ENCODE measurements at places on chromosomes 3 and 15.

DNA sequence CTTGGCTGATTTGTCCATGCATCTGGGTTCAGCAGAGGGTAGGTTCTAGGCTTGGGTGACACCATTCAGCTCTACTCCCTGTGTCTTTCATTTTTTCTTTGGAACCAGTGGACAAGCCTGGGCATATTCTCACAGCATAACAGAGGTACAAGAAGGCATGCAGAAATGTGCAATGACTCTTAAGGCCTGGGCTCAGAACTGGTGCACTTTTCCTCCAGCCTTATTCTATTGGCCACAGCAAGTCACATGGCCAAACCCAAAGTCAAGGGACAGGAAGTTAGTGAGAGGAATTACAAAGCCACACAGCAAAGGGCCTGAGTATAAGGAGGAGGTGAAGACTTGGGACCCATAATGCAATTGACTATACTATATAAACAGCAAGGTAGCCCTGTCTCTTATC, 200.9 kb upstream of the CTDSPL start:
- no peaks in the 10 kb centered on the region for H3K27me3 ChIP-seq
- H3K4me1 ChIP-seq, result no peaks in the 10 kb centered on the region
- no peaks in the 10 kb centered on the region for H3K36me3 ChIP-seq

GRCh38 chr3:29486096-29486495, 205.2 kb downstream of the RBMS3 start:
- no peaks in the 10 kb centered on the region for H3K36me3 ChIP-seq
- no peaks in the 10 kb centered on the region for H3K27me3 ChIP-seq
- H3K4me3 ChIP-seq, result no peak overlapping the region
- H3K4me1 ChIP-seq, result no peaks in the 10 kb centered on the region
- H3K27ac ChIP-seq, result no peak overlapping the region

- peak; percentile 87 for DNase-seq
- no peak overlapping the region for H3K27ac ChIP-seq
- peaks cover 3% of the 10 kb centered on the region for H3K4me1 ChIP-seq
- no peak overlapping the region for H3K4me3 ChIP-seq
- H3K27me3 ChIP-seq, result peaks cover 10% of the 10 kb centered on the region
Measured at GRCh38 chr3:134378384-134378783, 4.1 kb upstream of the AMOTL2 start.

DNA sequence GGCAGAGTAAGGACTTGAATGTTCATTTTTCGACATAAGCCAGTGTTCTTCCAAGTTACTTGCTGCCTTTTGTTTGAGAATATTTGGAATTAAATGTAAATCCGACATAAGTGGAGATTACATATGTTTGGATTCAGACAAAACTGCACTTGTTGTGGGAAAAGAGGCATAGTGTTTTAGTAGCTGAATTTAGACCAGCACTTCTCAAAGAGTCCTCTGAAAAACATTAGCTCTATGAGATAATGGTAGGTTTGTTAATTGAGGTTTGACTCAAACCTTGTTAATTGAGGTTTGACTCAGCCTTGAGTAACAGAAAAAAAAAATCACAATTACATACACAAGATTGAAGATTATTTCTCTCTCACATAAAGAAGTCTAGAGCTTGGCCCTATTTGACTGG, 132.5 kb downstream of the NSUN3 start:
- no peak for DNase-seq
- no peak overlapping the region for H3K27ac ChIP-seq
- peaks cover 17% of the 10 kb centered on the region for H3K36me3 ChIP-seq
- H3K27me3 ChIP-seq, result no peaks in the 10 kb centered on the region
- no peak overlapping the region for H3K4me3 ChIP-seq

- no peaks in the 10 kb centered on the region for H3K4me1 ChIP-seq
- H3K36me3 ChIP-seq, result no peaks in the 10 kb centered on the region
- H3K27me3 ChIP-seq, result no peaks in the 10 kb centered on the region
- DNase-seq, result no peak
Measured at GRCh38 chr3:13109516-13109915, 36.3 kb upstream of the IQSEC1 start.

DNA sequence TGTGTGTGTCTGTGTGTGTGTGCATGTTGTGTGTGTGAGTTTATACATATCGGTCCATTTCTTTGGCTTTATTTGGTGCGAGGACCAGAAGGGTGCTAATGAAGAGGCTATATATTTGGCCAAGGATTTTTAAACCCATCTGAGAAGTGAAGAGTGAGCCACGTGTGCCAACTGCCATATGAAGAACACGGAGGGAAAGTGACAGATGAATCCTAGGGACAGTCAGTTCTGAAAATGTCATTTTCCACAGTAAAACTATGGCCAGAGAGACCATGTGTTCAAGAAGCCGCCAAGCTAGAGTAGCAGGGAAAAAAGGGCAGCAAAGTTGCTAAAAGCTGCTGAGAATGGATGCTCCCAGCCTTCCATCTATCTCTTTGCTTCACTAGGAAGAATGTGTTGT, 297.3 kb upstream of the LMCD1 start:
- H3K4me1 ChIP-seq, result no peaks in the 10 kb centered on the region
- H3K27me3 ChIP-seq, result no peaks in the 10 kb centered on the region
- no peak overlapping the region for H3K27ac ChIP-seq

DNA sequence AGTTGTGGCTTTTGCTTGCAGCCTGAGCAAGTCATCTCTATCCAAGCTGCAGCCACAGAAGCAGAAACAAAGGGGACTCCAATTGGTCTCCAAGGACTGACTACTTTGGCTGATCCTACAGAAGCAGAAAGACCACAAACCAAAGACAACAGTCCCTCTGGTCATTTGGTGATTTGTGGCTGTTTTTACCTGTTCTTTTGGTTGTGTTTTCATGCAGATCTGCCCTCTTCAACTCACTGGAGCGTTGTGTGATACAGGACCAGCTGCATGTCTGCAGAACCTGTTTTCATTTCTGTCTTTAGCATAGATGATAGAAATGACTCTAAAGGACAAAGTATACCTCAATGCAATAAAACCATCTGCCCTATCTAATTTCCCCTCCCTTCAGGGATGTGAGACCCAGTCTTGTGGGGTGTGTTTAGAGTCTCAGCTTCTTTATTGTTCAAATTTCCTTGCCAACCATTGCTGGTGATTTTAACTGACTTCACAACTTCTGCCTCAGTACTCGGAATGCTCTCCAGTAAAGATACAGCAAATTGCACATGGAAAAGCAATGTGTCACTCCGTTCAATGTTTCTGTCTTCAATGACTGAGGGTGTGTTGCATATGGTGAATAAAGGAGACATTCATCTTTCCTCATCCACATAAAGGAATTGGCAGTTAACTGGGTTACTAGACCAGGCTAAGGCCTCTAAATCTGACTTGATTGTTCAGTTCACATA, 48.9 kb upstream of the SLC7A14 start:
- no peaks in the 10 kb centered on the region for H3K4me1 ChIP-seq
- H3K27ac ChIP-seq, result no peak overlapping the region
- no peak for DNase-seq
- H3K36me3 ChIP-seq, result no peaks in the 10 kb centered on the region

GRCh38 chr3:120147072-120147871, 53.0 kb upstream of the GSK3B start:
- peak; percentile 41 for DNase-seq
- no peaks in the 10 kb centered on the region for H3K27me3 ChIP-seq
- H3K27ac ChIP-seq, result no peak overlapping the region
- H3K4me1 ChIP-seq, result peaks cover 7% of the 10 kb centered on the region
- H3K36me3 ChIP-seq, result no peaks in the 10 kb centered on the region
- H3K4me3 ChIP-seq, result no peak overlapping the region

DNA sequence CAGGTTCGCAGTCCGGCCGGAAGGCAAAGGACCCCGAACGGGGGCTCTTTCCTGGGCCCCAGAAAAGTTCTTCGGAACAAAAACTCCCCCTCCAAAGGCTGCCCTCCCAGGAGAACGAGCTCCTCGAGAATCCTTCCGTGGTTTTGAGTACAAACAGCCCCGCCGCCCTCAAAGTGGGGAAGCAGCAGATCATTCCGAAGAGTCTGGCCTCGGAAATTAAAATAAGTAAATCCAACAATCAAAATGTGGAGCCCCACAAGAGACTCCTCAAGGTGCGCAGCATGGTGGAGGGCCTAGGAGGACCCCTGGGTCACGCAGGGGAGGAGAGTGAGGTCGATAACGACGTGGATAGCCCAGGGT, 1.3 kb downstream of the ARHGEF26 start:
- no peaks in the 10 kb centered on the region for H3K4me1 ChIP-seq
- no peak for DNase-seq
- no peaks in the 10 kb centered on the region for H3K36me3 ChIP-seq
- no peak overlapping the region for H3K27ac ChIP-seq
- H3K27me3 ChIP-seq, result peaks cover 6% of the 10 kb centered on the region
- H3K4me3 ChIP-seq, result peak overlapping the region; percentile 85

DNA sequence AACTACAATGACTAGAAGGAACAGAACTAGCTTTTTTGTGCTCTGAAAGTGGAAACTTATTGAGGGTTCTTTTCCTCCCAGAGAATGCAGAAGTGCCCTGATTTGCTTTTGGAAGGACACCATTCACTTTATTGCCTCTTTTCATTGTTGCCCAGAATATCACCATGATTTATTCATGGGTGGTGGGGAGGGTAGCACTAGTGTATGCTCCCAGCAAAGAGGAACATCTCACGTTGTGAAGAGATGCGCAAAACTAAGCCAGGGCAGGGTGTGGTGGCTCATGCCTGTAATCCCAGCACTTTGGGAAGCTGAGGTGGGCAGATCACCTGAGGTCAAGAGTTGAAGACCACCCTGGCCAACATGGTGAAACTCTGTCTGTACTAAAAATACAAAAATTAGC, 31.4 kb downstream of the FLNB start:
- H3K4me1 ChIP-seq, result peaks cover 38% of the 10 kb centered on the region
- H3K27me3 ChIP-seq, result no peaks in the 10 kb centered on the region
- no peak overlapping the region for H3K27ac ChIP-seq
- H3K4me3 ChIP-seq, result no peak overlapping the region
- no peak for DNase-seq

GRCh38 chr15:24919446-24919845, 35.3 kb upstream of the SNRPN start:
- peaks cover 12% of the 10 kb centered on the region for H3K36me3 ChIP-seq
- peak; percentile 40 for DNase-seq
- H3K4me3 ChIP-seq, result peak overlapping the region; percentile 38
- H3K27me3 ChIP-seq, result no peaks in the 10 kb centered on the region
- H3K4me1 ChIP-seq, result peaks cover 2% of the 10 kb centered on the region

GRCh38 chr3:37189109-37189508, 14.7 kb upstream of the LRRFIP2 start:
- H3K36me3 ChIP-seq, result no peaks in the 10 kb centered on the region
- no peak for DNase-seq
- H3K27me3 ChIP-seq, result no peaks in the 10 kb centered on the region
- no peak overlapping the region for H3K27ac ChIP-seq

DNA sequence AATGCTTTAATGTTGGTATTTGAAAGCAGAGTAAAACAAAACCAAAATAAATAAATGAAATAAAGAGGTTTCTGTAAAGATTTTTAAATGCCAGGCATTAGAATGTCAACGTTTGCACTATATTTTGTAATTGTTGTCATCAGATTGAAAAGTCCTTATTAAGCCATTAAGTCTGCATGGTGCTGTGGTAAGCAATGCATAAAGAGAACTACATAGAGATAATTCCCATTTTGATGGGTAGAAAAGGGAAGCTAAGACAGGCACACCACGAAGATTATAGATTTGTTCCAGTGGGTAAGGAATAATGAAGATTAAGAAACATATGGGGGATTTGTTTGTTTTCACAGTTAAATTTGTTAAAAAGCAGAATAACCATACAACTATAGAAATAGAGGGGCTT, 52.5 kb upstream of the PPARG start:
- H3K36me3 ChIP-seq, result peaks cover 4% of the 10 kb centered on the region
- no peak overlapping the region for H3K4me3 ChIP-seq
- H3K27me3 ChIP-seq, result no peaks in the 10 kb centered on the region
- DNase-seq, result no peak

DNA sequence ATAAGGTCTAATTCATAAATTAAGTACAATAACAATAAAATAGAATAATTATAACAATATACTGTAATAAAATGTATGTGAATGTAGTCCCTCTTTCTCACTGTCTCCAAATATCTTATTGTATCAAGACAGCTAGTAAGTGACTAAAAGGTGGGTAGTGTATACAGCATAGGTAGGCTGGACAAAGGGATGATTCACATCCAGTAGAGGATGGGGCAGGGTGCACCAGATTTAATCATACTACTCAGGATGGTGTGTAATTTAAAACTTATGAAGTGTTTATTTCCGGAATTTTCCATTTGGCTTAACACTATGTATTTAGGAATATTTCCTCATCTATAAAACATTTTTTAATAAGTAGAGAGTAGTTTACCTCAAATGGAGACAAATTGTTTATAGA, 876.1 kb upstream of the CADM2 start:
- peaks cover 30% of the 10 kb centered on the region for H3K36me3 ChIP-seq
- no peaks in the 10 kb centered on the region for H3K4me1 ChIP-seq
- no peak for DNase-seq
- no peak overlapping the region for H3K4me3 ChIP-seq
- no peaks in the 10 kb centered on the region for H3K27me3 ChIP-seq

DNA sequence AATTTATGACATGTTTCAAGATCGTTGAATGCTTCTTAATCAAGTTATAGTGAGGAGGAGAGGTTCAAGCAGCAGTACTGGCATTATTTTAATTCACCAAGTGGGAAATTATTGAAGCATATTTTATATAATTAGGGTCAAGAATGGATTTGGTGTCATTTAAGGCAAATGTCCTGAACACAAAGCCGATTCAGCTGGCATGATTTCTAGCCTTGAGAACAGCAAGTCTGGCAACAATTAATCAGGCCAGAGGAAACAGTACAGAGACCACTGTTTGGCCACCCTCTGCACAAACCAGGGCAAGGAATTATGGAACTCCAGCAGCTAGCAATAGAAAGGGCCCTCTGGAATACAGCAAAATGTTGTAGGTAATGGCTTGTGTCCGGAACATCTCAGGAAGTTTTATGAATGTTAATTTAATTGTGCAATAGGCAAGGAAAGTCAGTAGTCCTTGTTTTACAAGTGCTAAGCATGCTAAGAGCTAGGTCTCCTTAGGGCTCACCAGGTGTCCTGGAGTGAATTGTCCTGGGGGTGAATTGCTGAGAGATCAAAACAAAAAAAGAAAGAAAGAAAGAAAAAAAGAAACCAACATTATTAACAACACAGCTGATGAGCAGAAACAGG, 38.7 kb upstream of the SNRK start:
- H3K4me1 ChIP-seq, result no peaks in the 10 kb centered on the region
- H3K36me3 ChIP-seq, result no peaks in the 10 kb centered on the region
- H3K4me3 ChIP-seq, result no peak overlapping the region
- H3K27ac ChIP-seq, result no peak overlapping the region
- H3K27me3 ChIP-seq, result no peaks in the 10 kb centered on the region
- no peak for DNase-seq

DNA sequence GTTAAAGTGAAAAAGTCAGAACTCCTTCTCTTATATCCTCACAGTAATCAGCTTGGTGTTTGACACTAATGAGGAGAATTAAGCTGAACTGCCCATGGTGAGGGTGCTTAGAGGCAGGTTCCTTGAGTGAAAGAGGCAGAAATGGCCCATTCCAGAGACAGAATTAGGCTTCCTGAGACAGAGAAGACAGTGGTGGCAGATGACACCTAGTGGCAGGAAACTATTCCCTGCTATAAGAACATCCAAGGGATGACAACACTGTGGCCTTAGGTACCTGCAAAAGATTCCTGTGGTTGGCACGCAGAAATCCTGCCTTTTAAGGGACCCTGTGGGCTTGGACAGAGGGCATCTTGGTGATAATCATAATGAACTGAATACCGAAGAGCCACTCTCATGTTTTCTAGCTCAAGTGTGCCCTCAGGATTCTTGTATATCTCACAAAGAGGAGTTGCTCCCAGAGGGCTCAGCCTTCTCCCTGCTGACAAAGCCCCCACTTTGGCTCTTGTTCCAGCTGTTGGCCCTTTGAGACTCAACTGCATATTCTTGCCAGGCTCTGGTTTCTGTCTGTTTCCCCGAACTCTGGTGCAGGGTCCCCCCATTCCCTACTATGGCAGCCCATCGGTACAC, 56.0 kb downstream of the KBTBD12 start:
- H3K27ac ChIP-seq, result no peak overlapping the region
- H3K36me3 ChIP-seq, result peaks cover 4% of the 10 kb centered on the region
- H3K4me1 ChIP-seq, result no peaks in the 10 kb centered on the region
